DND-41 (cell line): ENCODE measurements at places on chromosomes 11 and 22.
A peak's percentile ranks its signal among the peaks of the same experiment; 100 is the strongest.

DNA sequence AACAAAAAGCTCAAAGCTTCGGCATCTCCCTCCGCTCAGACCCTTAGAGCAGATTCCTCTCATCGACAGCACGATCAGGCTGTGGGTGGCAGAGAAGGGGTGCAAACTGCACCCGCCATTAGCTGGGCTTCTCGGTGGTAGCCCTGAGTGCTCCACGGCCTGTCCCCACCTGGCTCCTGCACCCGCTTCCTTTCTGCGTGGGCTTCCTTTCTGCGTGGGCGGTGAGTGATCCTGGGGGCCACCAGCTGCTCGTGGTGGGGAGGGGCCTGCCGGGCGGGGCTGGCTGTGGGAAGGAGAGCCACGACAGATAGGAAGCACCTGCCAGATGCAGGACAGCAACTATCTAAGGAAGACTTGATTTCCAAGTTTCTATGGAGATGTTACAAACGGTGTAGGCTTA lies 55.0 kb downstream of the BRD1 start:
- DNase-seq, result peak; percentile 69

DNA sequence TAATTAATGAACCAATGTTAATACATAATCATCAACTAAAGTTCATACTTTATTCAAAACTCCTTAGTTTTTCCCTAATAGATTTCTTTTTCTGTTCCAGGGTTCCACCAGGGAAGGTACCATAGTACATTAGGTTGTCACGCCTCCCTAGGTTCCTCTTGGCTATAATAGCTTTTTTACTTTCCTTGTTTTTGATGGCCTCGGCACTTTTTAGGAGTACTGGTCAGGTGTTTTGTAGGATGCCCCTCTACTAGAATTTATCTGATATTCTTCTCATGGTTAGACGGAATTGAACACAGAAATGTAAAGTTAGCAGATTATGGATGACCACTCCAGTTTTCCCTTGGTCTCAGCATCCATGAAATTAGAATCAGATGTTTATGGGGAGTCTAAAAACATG lies 34.0 kb downstream of the PARVA start:
- no peak for DNase-seq

DNA sequence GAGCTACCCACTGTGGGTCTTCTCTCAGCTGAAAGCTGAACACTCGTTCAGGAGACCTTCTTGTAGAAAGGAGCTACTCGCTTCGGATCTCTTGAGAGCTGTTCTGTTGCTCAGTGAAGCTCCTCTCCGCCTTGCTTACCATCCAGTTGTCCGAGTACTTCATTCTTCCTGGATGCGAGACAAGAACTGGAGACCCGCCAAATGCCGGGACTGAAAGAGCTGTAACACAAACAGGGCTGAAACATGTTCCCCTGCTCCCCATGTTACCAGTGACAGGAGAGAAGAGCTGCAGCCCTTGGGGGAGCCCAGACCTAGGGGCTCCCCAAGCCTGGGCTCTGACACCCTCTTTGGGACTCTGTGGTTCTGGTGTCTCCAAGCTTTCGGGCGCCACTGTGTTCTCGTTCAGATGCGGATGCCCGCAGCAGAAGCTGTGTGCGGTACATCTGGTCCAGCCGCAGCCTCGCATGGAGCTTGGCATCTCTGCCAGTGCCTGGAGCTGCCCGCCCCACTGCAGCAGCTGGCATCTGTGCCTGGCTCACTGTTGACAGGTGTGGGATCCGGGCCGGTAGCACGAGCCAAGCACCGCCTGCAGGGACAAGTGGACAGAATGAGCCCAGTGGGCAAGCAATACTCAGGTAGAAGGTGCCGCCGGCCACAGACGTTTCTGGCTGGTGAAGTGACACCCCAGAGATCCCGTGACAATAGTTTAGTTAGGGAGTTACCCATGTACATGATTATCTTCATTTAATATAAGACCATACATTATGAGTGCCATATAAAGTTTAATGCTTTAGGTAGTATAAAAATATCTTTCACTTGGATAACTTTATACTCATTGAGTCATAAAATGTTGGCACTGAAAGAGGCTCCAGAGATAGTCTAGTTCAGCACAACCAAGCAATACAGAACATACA lies 49.1 kb downstream of the EMSY start:
- no peak for DNase-seq

DNA sequence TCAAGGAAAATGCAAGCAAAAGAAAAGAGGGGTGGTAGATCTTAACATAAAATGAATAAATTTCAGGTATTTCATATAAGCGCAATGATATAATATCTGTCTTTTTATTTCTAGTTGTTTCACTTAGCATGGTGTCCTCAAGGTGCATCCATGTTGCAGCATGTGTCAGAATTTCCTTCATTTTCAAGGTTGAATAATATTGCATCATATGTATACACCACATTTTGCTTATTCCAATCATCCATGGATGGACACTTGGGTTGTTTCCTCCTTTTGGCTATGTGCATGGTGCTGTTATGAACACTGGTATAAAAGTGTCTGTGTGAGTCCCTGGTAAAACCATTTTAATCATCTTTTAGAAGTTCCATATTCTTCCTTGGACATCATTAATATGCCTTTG lies 7.0 kb upstream of the KDM4F start:
- no peak for DNase-seq
